K562 (cell line): ENCODE measurements at places on chromosomes 3 and 15. TPM values are rescaled to one million over a fixed set of nuclear protein-coding genes. Genes with fewer than 3 reads are reported as not detected.

- H3K36me3 ChIP-seq = no peaks in the 10 kb centered on the region
- DNase-seq = no peak
- no peaks in the 10 kb centered on the region for H3K27me3 ChIP-seq
- no peaks in the 10 kb centered on the region for H3K4me1 ChIP-seq
Measured at GRCh38 chr3:168517249-168518071, 421.7 kb upstream of the GOLIM4 start.

- DNase-seq = no peak
- no peak overlapping the region for H3K4me3 ChIP-seq
- no peaks in the 10 kb centered on the region for H3K27me3 ChIP-seq
- no peak overlapping the region for H3K27ac ChIP-seq
Measured at GRCh38 chr3:81382470-81382869, 379.0 kb downstream of the GBE1 start.

FGD5 gene
- polyA plus RNA-seq = not detected in 2 replicates

GRCh38 chr3:7254251-7254650 is 393.3 kb downstream of the GRM7 start:
- H3K4me3 ChIP-seq = no peak overlapping the region
- H3K27ac ChIP-seq = no peak overlapping the region
- DNase-seq = no peak
- no peaks in the 10 kb centered on the region for H3K27me3 ChIP-seq
- no peaks in the 10 kb centered on the region for H3K36me3 ChIP-seq
- no peaks in the 10 kb centered on the region for H3K4me1 ChIP-seq

GRCh38 chr3:183435661-183436060 is 7.2 kb upstream of the MCF2L2 start:
- H3K4me3 ChIP-seq = no peak overlapping the region
- H3K36me3 ChIP-seq = no peaks in the 10 kb centered on the region
- no peak overlapping the region for H3K27ac ChIP-seq
- no peaks in the 10 kb centered on the region for H3K27me3 ChIP-seq

SPATA12 gene
- polyA plus RNA-seq = not detected in 2 replicates

KCNAB1 gene
- 0.32 and 0.41 TPM in 2 replicates for polyA plus RNA-seq

DNA sequence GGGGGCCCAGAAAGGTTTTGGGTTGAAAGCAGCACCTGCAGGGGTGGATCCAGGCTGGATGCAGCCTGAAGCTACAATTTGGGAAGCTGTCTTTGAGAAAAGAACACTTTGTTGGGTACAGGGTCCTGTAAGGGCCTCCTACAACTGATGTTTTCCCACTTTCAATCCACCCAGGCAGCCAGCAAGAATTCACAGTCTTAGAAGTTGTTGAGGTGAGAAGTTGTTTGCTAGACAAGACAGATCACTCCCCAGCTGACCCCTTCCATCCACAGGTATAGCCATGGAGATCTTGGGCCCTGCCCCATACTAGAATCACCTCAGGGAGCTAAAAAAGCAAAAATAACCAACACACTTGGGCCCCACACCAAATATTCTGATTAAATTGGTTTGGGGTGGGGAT is 10.3 kb upstream of the SMAD6 start:
- no peaks in the 10 kb centered on the region for H3K27me3 ChIP-seq
- peaks cover 44% of the 10 kb centered on the region for H3K36me3 ChIP-seq
- no peak overlapping the region for H3K4me3 ChIP-seq
- H3K4me1 ChIP-seq = peaks cover 13% of the 10 kb centered on the region
- no peak for DNase-seq

PODXL2 gene
- 49.0 and 50.3 TPM in 2 replicates for polyA plus RNA-seq
